ENCODE measurements at places on chromosomes 3 and 15.

- peak; percentile 77 for DNase-seq
Measured at GRCh38 chr3:42652611-42653302, 740 bp upstream of the ZBTB47 start.

DNA sequence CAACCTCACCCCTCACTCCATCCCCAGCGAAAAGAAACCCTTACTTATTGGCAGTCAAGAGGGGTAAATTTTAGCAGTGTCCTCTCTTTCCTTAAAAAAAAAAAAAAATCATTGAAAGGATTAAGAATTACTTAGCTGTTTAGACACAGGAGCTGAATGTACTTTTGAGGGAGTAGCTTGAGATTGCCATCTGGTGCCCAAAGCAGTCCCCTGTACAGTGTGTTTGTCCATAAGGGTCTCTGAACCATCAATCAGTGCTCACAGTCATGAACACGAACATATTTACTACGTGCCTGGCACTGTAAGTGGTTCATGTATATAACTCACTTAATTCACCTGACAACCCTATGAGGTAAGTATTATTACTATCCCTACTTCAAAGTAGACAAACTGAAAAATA lies 463.5 kb downstream of the RAP2B start:
- DNase-seq = no peak

DNA sequence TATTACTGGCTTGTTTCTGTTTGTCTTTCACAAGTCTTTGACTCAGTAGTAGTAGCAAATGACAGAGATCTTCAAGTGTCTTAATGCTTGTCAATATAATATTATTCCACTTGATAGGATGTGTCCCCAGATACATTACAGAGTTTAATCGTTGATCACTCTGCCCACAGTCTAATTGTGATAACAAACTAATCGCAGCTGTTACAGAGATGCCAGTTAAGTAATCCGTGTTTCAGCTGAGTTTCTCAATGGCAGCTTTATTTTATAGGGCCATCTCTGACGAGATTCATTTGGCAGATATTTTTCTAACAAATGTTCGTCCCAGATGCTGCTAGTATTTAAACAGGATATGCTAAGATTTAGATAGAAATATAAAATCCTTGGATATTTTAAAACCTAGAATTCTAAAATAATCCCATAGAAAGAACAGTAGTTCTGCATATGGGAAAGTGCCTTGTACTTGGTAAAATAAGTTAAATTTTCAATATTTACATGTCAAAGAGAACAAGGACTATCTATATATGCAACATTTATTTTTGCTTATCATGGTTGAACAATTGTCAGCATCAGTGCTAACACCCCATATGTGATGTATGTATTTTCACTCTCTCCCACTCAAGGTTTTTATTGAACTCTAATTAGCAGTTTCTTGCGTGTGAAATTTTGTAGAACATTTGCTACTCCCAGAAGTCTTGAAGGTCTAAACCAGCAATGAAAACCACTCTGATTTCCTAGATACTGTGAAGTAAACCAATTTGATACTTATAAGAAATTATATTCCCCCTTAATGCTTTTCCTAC lies 185.5 kb downstream of the MBNL1 start:
- DNase-seq = no peak

- no peak for DNase-seq
Measured at GRCh38 chr3:106302451-106303221, 433.8 kb upstream of the CBLB start.

- DNase-seq = no peak
Measured at GRCh38 chr3:43259626-43260025, 26.7 kb upstream of the SNRK start.

DNA sequence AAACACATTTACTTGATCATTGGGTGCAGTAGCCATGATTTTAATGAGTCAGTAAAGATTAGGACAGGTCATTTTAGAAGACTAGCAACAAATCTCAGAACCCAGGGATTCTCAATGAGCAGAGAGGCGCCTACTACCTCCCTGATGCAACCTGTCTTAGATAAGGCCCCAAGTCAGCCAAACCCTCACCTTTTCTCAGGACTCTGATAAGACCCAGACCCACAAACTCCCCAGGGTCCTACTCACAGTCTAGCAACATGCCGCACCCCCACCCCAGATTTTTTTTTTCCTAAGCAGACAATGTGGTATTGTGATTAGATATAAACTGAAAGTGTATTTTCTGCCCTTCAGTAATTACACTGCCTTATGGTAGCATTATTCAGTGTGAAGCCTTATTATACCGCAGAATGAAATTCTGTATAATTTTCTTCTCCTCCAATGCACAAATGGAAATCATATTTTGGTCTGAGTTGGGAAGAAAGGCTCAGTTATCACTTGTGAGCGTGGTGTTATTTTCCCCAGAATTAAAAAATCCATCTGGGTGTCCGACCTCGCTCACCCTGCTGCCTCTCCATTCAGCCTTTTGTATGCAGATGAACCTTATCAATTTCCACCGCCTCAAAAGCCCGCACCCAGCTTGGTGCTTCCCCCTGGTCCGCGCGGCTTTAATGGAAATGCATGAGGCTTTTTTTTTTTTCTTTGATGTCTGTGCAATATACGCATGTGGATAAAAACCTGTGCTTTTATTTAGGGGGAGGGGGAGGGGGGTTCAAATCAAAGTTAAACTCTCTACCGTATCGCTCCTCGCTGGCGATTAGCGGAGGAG lies 122.0 kb upstream of the SOX14 start:
- DNase-seq = no peak

GRCh38 chr15:65275728-65276126 lies 11.0 kb downstream of the PARP16 start:
- no peak for DNase-seq

DNA sequence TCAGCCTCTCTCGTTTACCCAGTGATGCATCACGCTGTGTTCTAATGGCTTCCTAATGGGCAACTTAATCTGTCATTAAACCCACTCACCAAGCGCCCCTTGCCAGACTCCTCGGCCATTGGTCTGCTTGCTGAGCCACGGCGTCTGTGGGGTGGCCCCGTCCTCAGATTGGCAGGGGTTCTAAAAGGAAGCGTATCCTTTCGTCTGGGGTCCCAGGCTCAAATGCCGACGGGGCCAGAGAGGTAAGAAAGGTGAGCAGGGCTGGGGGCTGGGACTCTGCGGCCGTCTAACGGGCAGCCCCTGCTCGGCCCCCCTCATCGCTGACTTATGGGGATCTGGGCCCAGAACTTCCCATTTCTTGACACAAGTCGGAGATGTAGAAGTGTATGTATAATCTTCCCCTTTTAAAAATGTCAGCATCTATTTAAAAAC lies 315.1 kb upstream of the PROK2 start:
- DNase-seq = no peak

- DNase-seq = no peak
Measured at GRCh38 chr3:63193647-63194046, 84.5 kb upstream of the SYNPR start.

GRCh38 chr3:189744235-189744634 lies 113.0 kb downstream of the TP63 start:
- no peak for DNase-seq

DNA sequence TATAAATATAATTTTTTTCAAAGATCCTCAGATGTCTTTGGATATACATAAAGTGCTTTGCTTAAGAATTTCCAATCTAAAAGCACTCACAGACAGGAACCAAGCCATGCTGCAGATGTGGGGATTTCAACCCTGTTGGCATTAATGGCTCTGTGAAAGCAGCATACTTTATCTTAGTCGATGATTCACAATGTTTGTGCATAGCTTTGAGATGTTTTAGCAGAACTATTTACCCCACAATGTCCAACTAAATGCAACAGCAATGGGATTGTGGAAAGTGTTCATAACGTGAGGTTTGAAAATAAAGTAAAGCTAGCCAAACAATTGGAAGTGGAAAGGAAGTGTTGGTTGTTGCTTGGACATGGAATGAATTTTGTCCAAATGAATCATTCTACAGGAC lies 371.4 kb downstream of the SOX2 start:
- no peak for DNase-seq

- no peak for DNase-seq
Measured at GRCh38 chr3:99774467-99774866, 43.2 kb upstream of the CMSS1 start.

- DNase-seq = no peak
Measured at GRCh38 chr3:156536524-156537316, 18.2 kb downstream of the SSR3 start.

DNA sequence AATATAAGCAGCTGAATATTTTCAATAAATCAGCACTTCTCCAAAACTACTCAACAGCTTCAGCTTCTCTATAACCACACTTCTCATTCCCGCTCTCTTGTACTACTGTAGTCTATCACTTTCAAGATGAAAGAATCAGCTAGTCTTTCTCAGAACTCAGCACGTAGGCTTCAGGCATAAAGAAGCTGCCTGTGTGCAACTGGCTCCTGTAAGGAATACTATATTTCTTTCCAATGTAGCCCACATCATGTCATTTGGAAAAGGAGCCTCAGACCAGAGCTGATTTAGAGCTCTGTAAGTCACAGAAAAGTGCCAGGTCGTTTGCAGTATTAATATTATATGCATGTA lies 62.3 kb downstream of the FMN1 start:
- no peak for DNase-seq

DNA sequence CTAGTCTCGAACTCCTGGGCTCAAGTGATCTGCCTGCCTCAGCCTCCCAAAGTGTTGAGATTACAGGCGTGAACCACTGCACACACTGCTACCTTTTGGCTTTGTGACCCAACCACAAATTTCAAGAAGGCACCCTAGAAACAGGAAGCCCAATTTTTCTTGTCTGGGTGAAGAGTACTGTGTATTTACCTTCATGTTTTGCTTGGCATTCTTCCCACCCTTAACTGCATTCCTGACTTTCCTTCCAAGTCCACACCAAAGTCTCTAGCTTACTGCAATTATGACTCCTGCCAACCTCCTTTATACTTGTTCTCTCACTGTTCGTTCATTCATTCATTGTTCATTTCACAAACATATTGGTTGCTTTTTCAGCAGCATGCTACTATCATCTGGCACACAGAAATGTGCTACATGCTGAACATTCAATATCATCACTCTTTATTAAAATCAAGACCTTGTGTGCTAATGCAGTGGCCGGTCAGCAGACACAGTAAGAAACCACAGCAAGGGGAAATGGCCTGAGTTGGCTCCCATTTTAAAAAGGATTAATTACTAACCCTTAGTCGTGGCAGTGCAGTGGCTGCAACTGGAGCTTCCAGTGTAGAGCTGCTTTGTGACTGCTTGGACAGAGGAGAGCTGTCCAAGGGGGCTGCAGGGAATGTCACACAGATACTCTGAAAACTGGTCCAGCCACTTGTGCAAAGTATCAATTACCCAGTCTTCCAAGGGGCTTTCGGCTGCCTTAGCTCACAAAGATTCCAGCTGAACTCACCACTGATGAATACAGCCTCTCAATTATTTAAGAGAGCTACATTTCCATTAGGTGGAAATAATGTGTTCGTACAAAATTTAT lies 94.0 kb downstream of the ETFA start:
- DNase-seq = no peak

- no peak for DNase-seq
Measured at GRCh38 chr3:182108371-182108770, 396.6 kb downstream of the SOX2 start.

- DNase-seq = peak; percentile 33
Measured at GRCh38 chr3:46923559-46924350, 46.2 kb downstream of the PTH1R start.

DNA sequence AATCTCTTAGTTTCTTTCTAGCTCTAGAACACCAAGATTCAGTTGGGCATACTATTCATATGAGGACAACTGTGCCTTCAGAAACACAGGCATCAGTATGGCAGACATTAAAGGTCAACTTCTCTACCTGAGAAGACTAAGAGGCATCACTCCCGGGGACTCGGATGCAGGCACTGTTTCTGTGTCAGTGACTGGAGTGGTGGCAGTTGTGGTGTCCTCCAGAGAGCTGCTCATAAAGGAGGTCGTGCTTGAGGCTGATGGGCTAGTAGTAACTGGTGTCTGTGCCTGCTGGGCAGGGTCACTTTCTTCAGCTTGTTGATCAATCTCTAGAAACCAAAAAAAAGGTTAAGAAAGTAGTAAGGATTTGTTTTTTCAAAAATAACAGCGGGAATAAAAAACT lies 75.2 kb downstream of the FBXL22 start:
- DNase-seq = no peak

GRCh38 chr3:73716418-73716817 lies 91.7 kb upstream of the PDZRN3 start:
- DNase-seq = no peak

DNA sequence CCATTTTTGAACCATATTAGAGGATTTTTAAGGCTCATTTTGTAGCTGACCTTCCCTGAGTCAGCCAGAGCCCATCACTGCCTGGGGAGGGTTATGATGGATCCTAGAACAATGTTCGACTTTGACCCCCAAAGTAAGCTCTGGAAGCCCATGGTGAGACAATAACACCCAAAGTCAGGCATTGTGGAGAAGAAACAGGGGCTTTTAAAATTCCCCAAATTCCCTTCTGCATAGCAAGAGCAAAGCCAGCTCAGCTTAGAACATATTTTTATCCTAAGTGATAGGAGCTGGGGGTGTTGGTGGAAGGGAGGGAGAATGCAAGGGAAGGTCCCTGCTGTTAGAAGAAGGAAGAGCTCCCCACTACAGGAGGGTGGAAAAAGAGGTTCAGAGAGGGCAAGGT lies 4.0 kb downstream of the ITGA11 start:
- no peak for DNase-seq

DNA sequence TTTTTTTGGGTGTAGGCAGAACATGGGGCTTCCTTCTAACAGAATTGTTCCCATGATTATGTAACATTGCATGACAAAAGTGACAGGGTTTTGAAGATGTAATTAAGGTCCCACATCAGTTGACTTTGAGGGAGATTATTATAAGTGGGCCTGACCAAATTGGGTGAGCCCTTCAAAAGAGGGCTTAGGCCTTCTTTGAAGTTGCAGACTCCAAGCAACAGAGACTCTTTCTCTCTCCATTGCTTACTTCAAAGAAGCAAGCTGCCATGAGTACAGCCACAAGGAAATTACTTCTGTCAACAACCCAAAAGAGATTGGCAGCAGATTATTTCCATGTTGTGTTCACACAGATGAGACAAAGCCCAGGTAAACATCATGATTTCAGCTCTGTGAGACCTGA lies 348.2 kb downstream of the PDCD6IP start:
- DNase-seq = no peak

GRCh38 chr3:26084629-26085028 lies 294.7 kb downstream of the OXSM start:
- DNase-seq = no peak

DNA sequence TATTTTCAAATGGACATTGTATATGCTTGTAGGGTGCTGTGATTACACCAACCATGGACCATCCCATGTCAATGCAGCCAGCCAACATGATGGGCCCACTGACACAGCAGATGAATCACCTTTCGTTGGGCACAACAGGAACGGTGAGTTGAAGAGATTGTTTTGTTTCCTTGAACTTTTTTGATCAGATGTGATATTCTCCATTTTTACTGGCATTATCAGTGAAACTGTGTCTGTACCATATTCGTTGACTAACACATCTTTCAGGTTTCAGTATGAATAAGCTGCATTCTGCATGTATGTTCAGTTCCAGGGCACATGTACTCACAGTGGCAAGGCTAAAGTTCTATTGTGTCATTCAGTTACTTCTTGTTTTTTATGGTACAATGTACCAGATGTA lies 655.2 kb downstream of the RBMS3 start:
- DNase-seq = no peak

- no peak for DNase-seq
Measured at GRCh38 chr3:126360046-126360713, 3.0 kb upstream of the KLF15 start.
